ENCODE measurements at places on chromosomes 16 and 17.
A peak's percentile ranks its signal among the peaks of the same experiment; 100 is the strongest.

DNA sequence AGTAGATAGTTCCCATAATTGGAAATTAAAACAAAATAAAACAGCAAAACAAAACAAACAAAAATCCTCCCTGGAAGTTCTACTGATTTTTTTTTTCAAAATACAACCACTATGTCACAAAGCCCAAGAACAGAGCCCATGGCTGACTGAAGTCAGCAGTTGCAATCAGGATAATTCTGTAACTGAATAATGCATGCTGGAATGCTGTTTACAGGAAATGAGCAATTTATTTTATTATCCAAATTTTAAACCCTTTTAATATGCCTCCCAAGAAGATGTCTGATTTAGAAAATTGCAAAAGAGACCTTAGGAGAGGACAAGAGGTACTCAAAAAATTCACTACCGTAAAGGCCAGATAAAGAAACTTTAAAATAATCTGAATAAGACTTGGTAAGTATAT is 578.2 kb downstream of the TOX3 start:
- no peak for DNase-seq

DNA sequence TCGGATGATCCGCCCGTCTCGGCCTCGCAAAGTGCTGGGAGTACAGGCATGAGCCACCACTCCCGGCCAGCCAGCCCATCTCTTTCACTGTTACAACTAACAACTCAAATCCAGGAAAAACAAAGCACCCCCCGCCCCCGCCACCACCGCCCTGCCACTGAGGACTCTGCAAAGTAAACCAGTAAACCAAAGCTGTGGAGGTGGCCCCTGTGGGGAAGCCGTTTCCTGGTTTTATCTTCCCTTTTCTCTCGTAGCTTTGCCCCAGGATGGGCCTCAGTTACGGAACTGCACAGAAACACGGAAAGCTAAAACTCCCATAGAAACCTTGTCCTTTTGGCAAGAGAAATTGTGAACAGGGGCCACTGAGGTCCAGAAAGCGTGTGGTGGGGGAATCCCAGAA is 17.5 kb downstream of the CHMP6 start:
- DNase-seq, result no peak

DNA sequence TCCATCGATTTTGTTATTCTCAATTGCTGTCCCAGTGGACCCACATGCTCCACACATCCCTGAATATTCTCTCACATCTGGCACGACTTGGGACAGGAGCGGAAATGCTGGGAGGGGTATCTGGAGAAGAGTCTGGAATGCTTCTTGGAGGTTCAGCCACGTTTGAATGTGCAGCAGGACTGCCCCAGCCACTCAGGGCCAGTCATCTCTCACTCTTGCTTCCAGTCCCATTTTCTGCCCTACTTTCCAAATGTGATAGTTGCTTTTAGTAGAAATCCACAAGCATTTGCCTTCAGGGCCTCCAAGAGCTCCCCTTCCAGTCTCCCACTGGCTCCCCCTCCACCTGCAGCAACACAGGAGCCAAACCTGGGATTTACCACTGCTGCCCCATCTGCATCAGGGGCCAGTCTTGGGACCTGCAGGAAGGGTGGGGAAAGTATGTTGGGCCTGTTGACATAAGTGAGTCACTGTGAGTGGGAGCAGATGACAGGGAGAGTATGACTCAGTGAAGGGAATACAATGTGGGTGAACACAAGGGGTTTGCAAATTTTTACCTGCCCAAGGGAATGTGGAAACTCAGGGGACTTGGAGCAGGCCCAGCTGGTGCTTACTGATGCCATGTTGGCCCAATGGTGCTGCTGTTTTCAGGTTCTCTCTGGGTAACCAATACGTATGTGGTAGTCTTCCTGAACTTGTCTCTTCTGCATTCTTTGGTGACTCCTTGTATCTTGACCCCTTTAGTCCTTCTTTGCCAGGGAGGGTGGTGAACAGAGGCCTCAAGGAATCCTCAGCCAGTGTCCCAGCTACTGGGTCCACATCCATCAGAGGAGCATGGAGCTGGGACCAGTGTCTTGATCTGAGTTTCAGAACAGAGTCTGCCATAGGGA is 78.8 kb upstream of the CRHR1 start:
- DNase-seq, result peak; percentile 89

- no peak for DNase-seq
Observed at GRCh38 chr17:80774643-80775281, 216.9 kb upstream of the CHMP6 start.

DNA sequence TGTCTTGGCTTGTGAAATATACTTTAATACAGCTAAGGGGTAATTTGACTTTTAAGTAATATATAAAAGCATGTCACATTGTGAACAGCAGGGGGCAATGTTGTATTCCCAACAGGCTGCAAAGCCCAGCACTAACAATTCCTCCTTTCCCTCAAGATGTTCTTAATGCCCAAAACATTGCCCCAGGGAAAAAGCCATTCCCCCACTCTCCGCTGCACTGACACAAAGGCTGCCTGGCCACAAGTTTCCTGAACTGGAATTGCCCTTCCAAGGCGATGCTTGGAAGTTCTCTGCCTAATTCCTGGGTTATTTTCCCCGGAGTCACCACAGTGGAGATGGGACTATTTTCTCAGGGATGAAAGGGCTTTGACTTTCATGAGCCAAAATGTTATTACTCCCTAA is 27.2 kb downstream of the CLEC16A start:
- peak; percentile 58 for DNase-seq

DNA sequence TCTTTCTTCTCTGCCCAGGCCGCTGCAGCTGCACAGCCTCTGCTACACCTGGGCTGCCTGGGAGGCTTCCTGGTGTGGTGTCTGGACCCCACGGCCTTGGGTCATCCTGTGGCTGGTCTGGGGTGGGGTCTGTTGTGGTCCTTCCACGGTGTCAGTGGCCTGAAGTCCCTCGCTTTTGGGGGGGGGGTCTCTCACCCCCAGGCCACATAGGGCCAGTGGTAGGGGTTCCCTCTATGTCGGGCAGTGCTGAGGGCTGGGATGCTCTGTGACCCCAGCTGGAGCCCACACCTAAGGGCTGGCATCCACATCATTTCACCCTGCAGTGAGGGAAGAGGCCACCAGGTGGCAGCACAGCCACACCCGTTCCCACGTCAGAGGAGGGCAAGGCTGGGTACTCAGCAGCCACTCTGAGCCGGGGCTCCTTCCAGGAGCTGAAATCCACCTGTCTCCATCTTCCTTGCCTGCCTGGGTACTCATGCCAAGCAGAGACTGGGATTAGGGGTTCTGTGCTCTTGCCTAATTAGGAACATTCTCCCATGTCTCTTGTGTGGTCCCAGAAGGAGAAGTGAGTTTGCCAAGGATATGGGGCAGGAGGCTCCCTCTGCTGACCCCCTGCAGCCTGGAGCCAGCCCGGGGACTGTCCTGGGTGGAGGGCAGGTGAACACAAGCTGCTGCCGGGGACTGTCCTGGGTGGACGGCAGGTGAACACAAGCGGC is 13.0 kb downstream of the ENGASE start:
- DNase-seq, result peak; percentile 88

GRCh38 chr16:23131931-23132621 is 17.2 kb downstream of the USP31 start:
- DNase-seq, result no peak

DNA sequence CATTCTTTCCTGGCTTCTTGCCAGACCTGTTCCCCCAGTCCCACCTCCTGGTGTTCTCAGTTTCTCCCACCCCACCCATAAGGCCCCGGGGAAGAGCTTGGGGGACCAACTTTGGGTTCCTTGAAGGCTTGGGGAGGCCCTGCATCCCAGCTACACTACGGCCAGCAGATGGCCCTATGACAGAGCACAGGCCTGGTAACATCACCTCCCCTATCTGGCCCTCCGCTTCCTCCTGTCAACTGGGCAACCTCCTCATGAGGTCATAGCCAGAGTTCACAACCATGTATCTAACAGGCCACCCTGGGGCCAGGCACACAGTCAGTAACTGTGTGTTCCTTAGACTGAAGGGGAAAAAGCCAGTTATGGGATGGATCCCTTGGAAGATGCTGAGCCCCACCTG is 31.4 kb downstream of the MYO15A start:
- no peak for DNase-seq

GRCh38 chr16:85917012-85917411 is 18.1 kb downstream of the IRF8 start:
- no peak for DNase-seq

DNA sequence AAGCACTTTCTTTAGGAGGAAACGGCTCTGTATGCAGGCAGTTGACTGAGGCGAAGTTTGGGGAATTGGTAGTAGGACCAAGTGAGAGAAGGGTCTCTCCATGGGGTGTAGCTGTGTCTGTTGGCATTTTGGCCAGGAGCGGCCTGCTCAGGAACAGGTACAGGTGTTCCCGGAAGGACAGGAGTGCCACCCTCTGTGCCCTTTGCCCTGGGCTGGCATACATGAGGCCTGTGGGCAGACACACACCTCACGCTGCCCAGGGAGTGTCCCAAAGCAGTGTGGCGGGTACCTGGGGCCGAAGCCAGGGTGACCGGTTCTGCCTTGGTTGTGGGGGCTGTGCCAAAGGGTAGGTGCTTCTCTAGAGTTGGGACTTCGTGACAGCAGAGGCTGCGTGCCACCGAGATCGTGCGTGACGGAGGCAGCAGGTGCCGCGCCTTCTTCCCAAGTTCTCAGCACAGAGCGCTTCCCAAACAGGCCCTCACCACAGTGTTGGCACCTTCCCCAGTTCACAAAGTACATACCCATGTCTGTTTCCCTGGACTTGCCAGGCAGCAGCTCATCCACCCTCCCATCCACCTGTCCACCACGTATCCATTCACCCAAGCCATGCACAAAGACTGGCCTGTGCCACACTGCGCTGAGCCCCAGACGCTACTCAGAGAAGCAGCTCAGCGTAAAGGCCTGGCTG is 19.9 kb upstream of the TCF25 start:
- DNase-seq, result no peak

DNA sequence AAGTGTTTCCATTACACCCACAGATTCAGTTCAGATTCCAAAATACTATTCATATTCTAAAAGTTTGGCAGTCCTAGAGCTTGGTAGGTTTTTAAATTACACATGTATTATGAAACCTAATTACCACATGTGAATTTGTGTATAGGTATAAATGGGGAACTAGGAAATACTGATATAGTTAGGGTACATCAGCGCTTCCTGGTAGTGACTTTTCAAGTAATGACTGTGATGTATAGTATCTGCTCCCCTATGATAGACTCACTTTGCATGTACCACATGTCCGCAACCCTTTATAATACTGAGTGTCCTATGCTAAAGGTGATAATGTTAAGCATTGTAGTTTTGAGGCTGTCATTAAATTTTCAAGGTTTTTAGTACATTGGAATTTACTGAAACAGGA is 22.9 kb downstream of the CDK12 start:
- no peak for DNase-seq

DNA sequence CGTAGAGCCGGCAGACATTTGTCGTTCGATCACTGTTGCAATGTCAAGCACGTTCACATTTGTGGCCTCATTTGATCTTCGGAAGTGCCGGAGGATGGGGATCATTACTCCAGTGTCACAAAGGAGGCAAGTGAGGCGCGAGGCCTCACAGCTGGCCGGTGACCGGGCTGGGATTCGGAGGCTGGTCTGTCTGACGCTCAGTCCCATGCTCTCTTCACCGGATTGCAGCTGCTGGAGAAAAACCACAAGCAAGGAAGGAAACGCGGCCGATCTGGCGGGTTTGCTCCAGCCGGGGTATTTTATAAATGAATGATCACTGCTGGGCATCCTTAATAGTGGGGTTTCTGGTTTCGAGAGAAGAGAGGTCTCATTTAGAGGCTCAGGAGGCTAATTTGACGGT is 127.8 kb downstream of the OR1D5 start:
- DNase-seq, result no peak

GRCh38 chr17:75125984-75126383 is 5.6 kb downstream of the NT5C start:
- DNase-seq, result no peak

- DNase-seq, result no peak
Observed at GRCh38 chr17:60678118-60678444, 430 bp downstream of the BCAS3 start.

DNA sequence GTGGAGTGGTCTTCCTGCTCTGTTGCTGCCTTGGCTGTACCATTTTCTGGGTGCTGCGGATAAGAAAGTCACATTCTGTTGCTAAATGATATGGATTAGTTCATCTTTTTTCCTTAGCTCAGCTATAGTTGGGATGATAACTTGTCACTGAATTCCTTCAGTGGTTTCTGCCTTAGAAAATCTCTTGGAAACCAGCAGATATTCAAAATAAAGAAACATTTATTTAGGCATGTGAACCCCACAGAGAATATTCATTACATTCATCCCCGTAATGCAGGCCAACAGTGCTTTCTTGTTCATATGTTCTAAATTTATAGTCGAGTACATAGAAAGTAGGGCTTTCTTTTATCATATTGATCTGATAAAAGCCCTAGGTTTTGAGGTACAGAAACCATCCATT is 151.3 kb downstream of the CYB561 start:
- DNase-seq, result no peak

GRCh38 chr17:72354071-72354470 is 233.3 kb downstream of the SOX9 start:
- DNase-seq, result no peak

Measured in urothelium cell line (cell line).